Substantia nigra (tissue), 51 donors: ENCODE measurements at places on chromosomes 5 and 9.

GRCh38 chr9:9494336-9494735 lies 1118.5 kb downstream of the PTPRD start:
- no peak for DNase-seq

- DNase-seq, result no peak
Observed at GRCh38 chr5:78888580-78889368, 96.3 kb downstream of the ARSB start.

- DNase-seq, result no peak
Observed at GRCh38 chr5:23053846-23054245, 200.7 kb upstream of the CDH12 start.

GRCh38 chr5:56683733-56684132 lies 131.6 kb upstream of the MAP3K1 start:
- DNase-seq, result no peak

- no peak for DNase-seq
Observed at GRCh38 chr9:130791303-130791894, 43.7 kb upstream of the ABL1 start.

DNA sequence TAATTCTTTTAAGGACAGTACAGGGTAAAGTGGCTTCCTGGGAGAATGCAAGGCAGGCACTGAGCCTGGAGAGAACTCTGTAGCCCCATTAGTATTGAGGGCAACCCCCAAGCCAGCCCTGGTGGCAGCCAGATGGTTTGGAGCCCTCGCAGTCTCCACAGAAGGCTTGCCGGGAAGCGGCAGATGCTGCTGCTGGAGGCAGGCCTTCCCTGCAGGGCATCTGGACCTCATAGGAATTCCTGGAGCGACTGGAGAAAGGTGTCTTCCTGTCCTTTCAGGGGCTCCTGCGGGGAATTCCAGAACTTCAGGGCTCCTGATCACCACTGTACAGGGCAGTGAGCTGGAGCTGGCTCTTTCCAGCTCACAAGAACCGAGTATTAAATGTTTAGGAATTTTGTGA lies 167.5 kb downstream of the INSYN2B start:
- DNase-seq, result no peak

DNA sequence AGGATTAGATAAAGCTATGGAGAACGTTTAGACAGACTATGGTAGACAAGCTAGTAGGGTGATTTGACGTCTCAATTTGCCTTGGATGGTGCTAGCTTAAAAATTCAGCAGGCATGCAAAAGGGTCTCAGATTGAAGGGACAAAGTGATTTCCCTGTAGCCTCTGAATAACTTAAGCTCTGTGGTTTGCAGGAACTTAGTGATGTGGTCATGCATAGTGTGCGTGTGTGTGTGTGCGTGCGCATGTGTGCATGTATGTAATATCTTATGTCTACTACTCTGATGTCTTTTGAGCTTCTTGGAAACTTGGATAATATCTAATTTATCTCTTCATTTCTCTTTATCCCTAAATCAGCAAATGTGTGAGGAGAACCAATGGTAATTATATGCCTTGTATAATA lies 183.6 kb upstream of the TNC start:
- DNase-seq, result no peak

GRCh38 chr5:41334758-41335157 lies 121.4 kb upstream of the C6 start:
- peak; percentile 16 for DNase-seq

GRCh38 chr5:179161901-179162300 lies 101.7 kb downstream of the ZNF354C start:
- no peak for DNase-seq

DNA sequence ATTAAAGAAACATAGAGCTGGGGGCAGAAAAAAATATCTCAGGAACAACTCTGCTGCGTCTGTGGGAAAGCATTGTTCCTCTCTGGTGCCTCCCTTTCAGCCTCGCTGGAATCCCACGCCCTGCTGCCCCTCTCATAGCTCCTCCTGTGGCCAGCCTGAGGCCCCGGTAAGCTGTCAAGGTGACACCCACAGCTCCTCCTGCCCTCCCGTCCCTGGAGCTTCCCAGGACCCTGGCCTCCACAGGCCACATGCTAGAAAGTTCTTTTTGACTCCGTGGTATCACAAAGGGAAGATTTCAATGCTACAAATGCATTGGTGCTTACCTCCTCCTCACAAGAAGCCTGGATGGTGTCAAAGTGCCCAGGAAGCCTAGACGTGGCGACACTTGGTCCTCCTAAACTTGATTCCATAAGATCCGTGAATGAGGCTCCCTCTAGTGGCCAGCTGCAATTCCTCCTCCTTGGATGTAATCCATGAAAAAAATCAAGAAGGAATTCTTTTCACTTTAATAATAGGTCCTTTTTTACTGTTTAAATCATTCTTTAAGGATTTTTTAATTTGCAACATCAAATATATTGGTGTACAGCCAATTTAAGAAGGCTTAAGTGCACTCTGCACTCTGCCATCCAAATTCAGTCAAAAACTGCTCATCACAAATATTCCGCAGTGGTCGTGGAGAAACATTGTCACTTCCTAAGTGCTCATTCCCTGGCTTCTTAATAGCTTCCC lies 104.9 kb downstream of the CFAP90 start:
- peak; percentile 61 for DNase-seq

GRCh38 chr5:9838916-9839315 lies 208.8 kb upstream of the TAS2R1 start:
- no peak for DNase-seq

DNA sequence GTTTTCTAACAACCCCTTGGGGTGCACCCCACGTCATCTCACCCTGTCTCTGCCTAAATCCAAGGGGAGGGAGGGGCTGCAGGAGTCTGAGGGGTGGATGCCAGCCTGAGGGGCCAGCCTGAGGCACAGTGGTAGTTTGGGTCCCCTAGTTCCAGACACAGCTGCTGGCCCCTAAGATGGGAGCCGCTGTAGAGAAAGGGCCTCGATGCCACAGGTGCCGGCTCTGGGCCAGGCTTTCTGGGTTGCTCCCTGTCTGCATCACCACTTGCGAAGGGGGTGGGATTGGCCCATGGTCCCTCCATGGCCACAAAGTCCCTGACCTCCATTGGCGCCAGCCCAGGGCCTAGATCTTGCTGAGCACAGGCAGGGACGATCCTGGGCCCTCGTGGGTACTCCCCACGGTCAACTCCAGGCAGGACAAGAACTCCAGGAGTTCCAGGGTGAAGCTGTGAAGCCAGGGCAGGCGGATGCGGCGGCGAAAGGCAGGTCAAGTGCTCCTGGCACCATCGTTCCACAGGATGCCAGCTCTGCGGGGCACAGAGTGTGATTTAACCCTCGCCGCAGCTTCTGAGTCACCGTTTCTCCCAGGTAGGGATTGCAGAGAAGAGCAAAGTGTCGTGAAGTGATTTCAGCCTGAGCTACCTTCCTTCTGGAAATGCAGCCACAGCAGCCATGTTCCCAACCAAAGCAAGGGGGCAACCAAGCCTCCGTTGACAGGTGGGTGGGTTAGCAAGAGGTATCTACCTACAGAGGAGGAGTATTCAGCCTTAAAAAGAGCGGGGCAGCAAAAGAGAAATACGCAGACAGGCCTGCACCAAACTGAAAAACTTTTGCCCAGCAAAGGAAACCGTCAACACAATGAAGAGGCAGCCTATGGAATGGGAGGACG lies 41.6 kb upstream of the EXOC3 start:
- no peak for DNase-seq

- no peak for DNase-seq
Observed at GRCh38 chr5:132832612-132833011, 2.2 kb upstream of the SHROOM1 start.

- no peak for DNase-seq
Observed at GRCh38 chr9:120365386-120365785, 214.6 kb downstream of the CDK5RAP2 start.

GRCh38 chr5:179953987-179954386 lies 46.3 kb upstream of the TBC1D9B start:
- DNase-seq, result no peak

DNA sequence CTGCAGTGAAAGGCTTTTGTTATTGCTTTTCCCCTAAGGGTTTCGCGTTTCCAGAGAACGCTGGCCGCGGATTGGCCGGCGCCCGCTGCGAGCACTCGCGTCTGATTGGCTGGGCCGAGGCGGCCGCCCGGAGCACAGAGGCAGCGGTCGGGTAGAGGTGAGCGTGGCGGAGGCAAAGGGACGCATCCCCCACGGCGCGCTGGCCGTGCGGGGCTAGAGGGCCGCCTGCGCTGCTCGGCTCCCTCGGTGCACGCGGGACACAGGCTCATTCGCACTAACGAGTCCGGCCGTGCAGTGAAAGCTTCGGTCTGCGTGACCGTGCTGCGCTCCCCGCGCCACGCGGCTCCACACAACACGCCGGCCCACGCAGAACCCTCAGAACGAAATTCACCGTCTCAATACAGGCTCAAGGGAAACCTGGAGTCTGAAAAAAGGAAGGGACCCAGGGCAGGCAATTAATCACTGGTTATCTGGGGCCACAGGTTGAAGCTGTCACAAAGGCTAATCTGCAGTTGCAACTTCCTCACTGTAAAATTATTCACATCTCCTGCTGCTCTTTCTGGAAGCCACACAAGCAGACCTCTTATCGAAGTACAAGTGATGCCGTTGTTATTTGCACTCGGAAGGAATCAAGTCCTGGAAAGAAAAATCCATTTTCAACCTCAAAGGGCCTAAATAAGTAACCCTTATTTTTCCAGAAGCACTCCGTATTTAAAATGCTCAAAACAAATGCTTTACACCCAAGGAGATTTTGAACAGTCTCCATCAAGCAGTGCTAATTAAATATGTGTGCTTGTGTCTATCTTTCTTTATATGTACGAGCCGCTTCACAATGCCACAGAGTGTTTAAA lies 94.6 kb downstream of the ZNF608 start:
- DNase-seq, result peak; percentile 92

DNA sequence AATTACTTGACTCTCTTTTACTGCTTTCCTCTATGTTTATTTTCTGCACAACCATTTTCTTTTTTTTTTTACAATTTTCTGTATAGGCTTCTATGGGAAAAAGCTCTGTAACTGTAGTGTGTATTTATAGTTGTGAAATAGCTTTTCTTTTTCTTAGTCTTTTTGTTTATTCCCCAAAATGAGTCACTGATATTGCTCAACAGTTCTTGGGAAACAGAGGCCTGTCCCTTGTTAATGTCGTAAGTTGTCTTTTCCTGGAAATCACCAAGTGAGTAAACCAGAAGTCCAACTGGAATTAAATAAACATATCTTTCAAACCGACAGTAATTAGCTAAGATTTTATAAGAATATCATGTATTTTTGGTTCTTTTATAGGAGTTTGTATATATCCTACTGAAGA lies 325.1 kb upstream of the PRR16 start:
- DNase-seq, result no peak

DNA sequence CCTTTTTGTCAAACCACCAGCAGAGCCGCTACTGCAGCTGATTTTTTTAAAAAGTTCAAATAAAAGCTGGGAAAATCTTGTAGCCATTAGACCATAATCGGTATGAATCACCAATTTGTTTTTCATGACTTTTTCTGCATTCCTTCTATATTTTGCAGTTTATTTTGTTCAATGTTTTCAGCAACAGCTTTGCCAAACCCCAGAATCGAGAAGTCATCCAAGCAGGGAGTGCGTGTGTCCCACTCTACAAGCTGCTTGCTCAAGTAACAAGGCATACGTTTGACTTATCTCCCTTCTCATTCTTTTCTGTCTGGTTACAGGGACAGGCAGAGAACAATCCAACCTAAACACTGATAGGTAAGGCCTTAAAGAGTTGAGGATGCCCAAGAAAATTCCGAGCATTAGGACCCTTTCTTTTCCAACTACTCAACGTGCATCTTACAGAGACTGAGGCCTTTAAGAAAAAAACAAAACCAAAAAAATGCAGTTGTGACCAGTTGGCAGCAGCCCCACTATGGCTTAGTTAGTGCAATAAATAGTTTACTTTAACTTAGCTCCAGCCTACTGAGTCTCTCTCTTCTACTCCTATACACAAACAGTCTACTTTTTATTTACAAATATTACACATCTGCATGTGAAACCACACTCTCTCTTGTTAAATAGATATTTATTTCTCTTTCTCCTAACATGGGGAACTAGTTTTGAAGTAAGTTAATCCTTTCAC lies 134.7 kb upstream of the SLIT3 start:
- no peak for DNase-seq

GRCh38 chr5:104088876-104089778 lies 526.5 kb upstream of the NUDT12 start:
- DNase-seq, result no peak

- no peak for DNase-seq
Observed at GRCh38 chr5:119011186-119011585, 22.8 kb upstream of the DTWD2 start.

DNA sequence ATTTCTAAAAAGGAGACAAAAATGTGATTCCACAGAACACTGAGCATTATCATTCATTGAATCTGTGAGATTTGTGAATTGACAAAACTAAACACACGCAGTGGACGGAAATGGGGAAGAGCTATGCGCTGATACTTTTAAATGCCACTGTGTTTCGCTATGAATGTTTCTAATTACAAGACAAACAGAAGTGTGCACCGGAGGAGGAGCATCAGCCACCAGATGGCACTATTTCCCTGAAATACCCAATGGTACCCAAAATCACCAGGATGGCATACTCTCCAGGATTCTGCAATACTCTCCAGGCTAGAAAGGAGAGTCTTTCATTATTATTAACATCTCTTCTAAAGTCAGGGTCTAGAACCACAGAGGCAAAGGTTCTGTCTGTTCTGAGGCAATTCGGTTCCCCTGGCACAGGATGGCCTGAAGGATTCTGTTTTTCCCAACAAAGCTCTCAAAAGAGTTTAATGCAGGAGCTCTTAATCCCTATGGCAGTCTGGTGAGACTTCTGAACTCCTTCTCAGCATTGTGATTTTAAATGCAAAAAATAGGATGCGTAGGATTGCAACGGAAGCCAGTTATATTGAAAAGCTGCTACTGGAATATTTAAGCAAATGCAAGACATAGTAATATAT lies 13.8 kb upstream of the PUM3 start:
- peak; percentile 69 for DNase-seq

DNA sequence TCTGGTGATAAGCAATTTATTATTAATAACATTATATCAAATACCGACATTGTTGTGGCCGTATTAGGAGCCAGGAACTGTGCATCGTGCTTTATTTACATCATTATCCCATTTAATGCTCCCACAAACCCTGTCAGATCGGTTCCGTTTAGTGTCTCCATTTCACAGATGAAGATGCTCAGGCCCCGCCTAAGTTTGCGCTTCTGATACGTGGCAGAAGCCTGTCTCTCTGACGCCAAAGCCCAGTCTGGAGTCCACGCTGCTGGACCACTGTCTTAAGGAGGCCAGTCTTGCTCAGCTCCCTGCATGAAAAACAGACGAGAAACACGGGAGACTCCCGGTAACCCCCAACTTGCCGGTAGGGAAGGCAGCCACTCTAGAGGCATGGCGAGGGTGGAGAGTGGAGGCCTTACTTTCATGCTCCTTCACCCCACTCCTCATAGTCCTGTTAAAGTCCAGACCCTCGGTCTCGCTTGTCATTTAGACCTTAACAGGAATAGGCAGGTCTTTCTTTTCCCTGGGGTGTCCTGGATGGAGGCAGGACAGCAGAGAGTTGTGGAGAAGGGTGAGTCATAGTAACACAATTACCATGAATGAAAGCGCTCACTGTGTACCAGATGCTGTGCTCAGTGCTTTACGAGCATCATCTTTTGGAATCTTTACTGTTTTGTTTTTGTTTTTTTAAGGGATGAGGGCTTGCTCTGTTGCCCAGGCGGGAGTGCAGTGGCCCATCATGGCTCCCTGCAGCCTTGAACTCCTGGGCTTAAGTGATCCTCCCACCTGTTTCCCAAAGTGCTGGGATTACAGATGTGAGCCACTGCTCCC lies 872 bp downstream of the TXNDC15 start:
- DNase-seq, result peak; percentile 44

GRCh38 chr9:127020036-127020801 lies 102.2 kb downstream of the ANGPTL2 start:
- DNase-seq, result no peak

GRCh38 chr9:87184956-87185642 lies 237.8 kb upstream of the GAS1 start:
- no peak for DNase-seq
